ENCODE measurements at places on chromosomes 11 and 22. TPM values are rescaled to one million over a fixed set of nuclear protein-coding genes. Genes with fewer than 3 reads are reported as not detected.

DNA sequence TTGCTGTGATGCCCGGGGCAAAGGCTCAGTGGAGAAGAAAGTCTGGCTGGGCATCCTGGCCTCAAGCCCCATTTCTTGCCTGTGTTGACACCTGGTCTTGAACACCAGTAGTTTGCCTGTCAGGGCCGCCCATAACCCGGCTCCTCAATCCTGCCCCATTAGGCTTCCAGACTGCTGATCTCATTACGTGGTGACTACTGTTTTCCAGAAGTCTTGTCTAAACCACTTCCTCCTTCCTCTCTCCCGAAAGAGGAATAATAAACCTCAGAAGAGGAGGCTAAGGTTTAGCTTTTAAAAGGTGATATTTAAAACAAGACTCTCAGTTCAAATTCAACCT, 97.7 kb downstream of the CD44 start:
- no peaks in the 10 kb centered on the region for H3K27me3 ChIP-seq
- no peaks in the 10 kb centered on the region for H3K36me3 ChIP-seq
- no peak overlapping the region for H3K27ac ChIP-seq
- H3K4me1 ChIP-seq, result peaks cover 14% of the 10 kb centered on the region
- DNase-seq, result no peak

- H3K4me1 ChIP-seq, result peaks cover 28% of the 10 kb centered on the region
- no peak overlapping the region for H3K4me3 ChIP-seq
- peak; percentile 76 for DNase-seq
These were observed 97.3 kb upstream of the AKIP1 start for GRCh38 chr11:8813658-8814057.

GRCh38 chr11:41483956-41484355, 24.5 kb upstream of the LRRC4C start:
- H3K27me3 ChIP-seq, result no peaks in the 10 kb centered on the region
- no peaks in the 10 kb centered on the region for H3K36me3 ChIP-seq
- DNase-seq, result no peak
- no peak overlapping the region for H3K27ac ChIP-seq
- no peak overlapping the region for H3K4me3 ChIP-seq

DNA sequence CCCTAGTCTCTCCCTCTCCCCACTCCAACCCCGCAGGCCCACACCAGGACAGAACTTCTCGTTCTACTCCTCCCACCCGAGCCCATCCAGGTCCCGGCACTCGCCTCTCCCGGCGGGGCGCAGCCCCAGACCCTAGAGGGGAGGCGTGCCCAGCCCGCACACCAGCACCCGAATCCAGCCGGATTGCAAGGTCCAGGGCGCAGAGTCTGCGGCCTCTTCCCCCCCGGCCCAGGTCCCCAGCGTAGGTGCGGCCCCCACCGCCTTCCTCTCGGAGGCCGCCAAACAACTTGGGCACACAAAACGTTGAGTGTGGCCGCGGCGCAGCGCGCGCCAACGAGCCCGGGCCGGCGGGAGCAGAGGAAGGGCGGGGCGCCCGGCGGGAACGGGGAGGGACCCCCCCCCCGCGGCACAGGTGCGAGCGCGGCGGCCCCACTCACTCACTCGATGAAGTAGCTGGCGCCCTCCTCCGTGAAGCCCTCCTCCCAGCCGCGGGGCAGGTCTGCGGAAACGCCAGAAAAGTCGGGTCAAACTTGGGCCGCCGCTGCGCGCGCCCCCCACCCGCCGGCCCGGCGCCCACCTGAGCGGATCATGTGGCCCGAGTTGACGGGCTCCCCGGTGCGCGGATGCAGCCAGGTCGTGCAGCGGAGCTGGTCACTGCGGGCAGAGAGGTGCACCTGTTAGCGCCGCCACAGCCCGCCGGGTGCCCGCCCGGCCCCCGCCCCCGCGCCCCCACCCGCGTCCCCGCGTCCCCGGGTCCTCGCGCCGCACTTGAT, 480 bp downstream of the PLEKHA7 start:
- H3K36me3 ChIP-seq, result peaks cover 4% of the 10 kb centered on the region
- H3K4me1 ChIP-seq, result peaks cover 12% of the 10 kb centered on the region
- H3K27me3 ChIP-seq, result peaks cover 20% of the 10 kb centered on the region
- no peak overlapping the region for H3K27ac ChIP-seq
- peak; percentile 73 for DNase-seq
- H3K4me3 ChIP-seq, result peak overlapping the region; percentile 46

- no peak overlapping the region for H3K27ac ChIP-seq
- no peak overlapping the region for H3K4me3 ChIP-seq
- DNase-seq, result no peak
These were observed 26.3 kb downstream of the OPCML start for GRCh38 chr11:133506023-133506422.

DNA sequence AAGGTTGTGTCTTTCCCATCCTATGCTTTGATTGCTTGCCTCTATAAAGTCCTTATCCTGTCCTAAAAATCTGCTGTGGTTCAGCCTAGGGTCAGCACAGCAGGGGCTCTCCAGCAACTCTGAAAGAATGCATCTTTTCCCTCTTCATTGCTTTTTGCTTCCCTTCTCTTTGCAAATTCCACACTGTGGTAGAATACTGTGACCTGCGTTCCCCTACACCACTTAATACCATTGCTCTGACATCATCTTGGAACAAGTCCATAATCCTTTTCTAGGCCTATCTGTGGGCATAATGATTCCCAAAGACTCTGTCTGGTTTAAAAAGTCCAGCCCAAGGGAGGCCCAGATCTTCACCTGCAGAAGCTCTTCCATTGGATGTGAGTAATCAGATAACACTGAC, 177.7 kb downstream of the NAV2 start:
- peaks cover 26% of the 10 kb centered on the region for H3K36me3 ChIP-seq
- H3K27ac ChIP-seq, result no peak overlapping the region
- peak overlapping the region; percentile 2 for H3K4me3 ChIP-seq
- H3K4me1 ChIP-seq, result peaks cover 16% of the 10 kb centered on the region
- no peak for DNase-seq
- H3K27me3 ChIP-seq, result no peaks in the 10 kb centered on the region

GRCh38 chr11:57126766-57127400, 54.9 kb upstream of the LRRC55 start:
- H3K4me1 ChIP-seq, result peaks cover 20% of the 10 kb centered on the region
- DNase-seq, result no peak
- H3K27me3 ChIP-seq, result no peaks in the 10 kb centered on the region
- peak overlapping the region; percentile 3 for H3K4me3 ChIP-seq

- H3K36me3 ChIP-seq, result no peaks in the 10 kb centered on the region
- H3K27ac ChIP-seq, result no peak overlapping the region
- H3K27me3 ChIP-seq, result peaks cover 31% of the 10 kb centered on the region
- peak; percentile 66 for DNase-seq
These were observed 3.1 kb upstream of the PGGHG start for GRCh38 chr11:285894-286220.

GRCh38 chr22:20173772-20174171, 22.9 kb upstream of the CCDC188 start:
- H3K27me3 ChIP-seq, result no peaks in the 10 kb centered on the region
- peaks cover 13% of the 10 kb centered on the region for H3K4me1 ChIP-seq
- no peak for DNase-seq
- no peaks in the 10 kb centered on the region for H3K36me3 ChIP-seq
- H3K27ac ChIP-seq, result no peak overlapping the region

DNA sequence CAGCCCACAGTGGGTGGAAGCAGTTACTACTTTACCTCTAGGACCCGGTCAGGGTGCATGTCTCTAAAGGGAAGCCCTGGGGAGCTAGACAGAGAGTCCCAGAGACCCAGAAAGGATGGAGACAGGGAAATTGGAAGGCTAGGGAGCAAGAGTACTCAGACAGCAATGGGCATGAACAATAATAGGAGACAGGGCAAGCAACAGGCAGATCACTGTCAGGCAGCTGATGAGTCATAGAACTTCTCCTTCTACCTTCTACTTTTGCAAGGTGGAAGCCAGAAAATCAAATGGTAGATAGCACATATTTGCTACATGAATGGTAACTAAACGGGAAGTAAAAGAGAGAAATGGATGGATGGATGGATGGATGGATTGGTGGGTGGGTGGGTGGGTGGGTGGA, 19.6 kb downstream of the CD5 start:
- H3K27me3 ChIP-seq, result no peaks in the 10 kb centered on the region
- no peak for DNase-seq
- peaks cover 43% of the 10 kb centered on the region for H3K4me1 ChIP-seq
- no peak overlapping the region for H3K4me3 ChIP-seq
- no peaks in the 10 kb centered on the region for H3K36me3 ChIP-seq

DNA sequence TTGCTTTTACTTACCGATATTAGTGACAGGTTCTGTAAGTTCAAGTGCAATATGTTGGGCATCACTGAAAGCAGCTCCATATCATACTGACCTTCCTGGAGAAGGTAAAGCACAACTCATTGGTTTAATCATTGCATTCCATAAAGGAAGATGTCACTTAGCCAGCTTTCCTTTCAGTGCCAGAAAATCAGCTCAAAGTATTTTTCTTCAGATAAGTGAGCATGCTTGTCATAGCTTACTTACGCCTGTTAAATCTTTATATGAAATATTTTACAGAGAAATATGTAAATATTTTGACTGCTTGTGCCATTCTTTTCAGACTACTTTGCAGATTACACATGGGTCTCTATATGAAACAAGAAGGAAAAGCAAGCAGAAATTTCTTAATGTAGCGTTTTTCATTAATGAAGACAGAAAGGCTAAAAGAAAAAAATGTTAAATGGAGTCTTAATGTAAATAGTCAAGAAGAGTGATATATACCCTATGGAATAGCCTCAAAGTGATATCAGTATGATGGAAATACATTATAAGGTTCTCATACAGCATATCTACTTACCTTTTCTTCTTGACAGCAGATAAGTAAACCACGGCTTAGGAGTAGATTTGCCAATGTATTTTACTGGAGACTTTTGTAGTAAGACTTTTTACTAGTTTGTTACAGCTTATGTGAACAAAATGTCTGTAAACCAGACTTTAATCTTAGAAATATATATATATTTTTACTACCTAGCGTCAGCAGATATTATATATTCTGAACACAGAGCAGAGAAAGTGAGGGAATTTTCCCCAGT, 649.7 kb downstream of the METTL15 start:
- no peaks in the 10 kb centered on the region for H3K36me3 ChIP-seq
- peaks cover 8% of the 10 kb centered on the region for H3K4me1 ChIP-seq
- H3K4me3 ChIP-seq, result no peak overlapping the region
- H3K27me3 ChIP-seq, result no peaks in the 10 kb centered on the region

GRCh38 chr11:70265341-70265740, 5.1 kb upstream of the PPFIA1 start:
- no peaks in the 10 kb centered on the region for H3K4me1 ChIP-seq
- no peak overlapping the region for H3K4me3 ChIP-seq
- peaks cover 38% of the 10 kb centered on the region for H3K27me3 ChIP-seq
- DNase-seq, result no peak
- H3K36me3 ChIP-seq, result no peaks in the 10 kb centered on the region

- H3K27ac ChIP-seq, result no peak overlapping the region
- no peak for DNase-seq
- no peak overlapping the region for H3K4me3 ChIP-seq
- H3K27me3 ChIP-seq, result no peaks in the 10 kb centered on the region
- H3K36me3 ChIP-seq, result no peaks in the 10 kb centered on the region
These were observed 8.4 kb downstream of the MSANTD2 start for GRCh38 chr11:124791626-124792341.

DNA sequence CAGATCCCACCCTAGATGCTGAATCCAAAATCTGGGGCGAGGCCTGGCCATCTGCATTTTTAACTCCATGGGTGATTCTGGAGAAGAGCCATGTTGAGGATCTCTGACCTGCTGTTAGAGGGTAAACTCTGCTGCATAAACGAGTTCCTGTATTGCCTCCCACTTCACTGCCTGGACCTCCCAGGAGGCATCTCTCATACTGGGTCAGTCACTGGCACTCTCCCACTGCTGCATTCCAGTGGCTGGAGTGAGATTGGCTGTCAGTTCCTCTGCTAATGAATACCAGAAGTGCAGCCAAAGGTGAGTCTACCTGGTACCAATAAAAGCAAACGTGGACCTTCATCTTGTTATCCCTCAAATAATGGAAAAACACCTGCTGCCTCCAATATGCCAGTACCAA, 10.3 kb downstream of the POLDIP3 start:
- H3K4me3 ChIP-seq, result no peak overlapping the region
- H3K27ac ChIP-seq, result no peak overlapping the region
- DNase-seq, result no peak
- no peaks in the 10 kb centered on the region for H3K27me3 ChIP-seq
- H3K36me3 ChIP-seq, result peaks cover 29% of the 10 kb centered on the region

GRCh38 chr22:40044870-40045834, 50.4 kb downstream of the FAM83F start:
- peaks cover 16% of the 10 kb centered on the region for H3K27me3 ChIP-seq
- no peaks in the 10 kb centered on the region for H3K36me3 ChIP-seq
- H3K4me3 ChIP-seq, result peak overlapping the region; percentile 98
- peak overlapping the region; percentile 97 for H3K27ac ChIP-seq

- peaks cover 43% of the 10 kb centered on the region for H3K4me1 ChIP-seq
- no peak overlapping the region for H3K4me3 ChIP-seq
- no peak for DNase-seq
- H3K27me3 ChIP-seq, result peaks cover 3% of the 10 kb centered on the region
These were observed 123.4 kb downstream of the COMMD9 start for GRCh38 chr11:36165621-36166397.

GRCh38 chr11:117610045-117610444, 187.0 kb downstream of the DSCAML1 start:
- H3K4me1 ChIP-seq, result peaks cover 25% of the 10 kb centered on the region
- H3K4me3 ChIP-seq, result no peak overlapping the region
- peaks cover 48% of the 10 kb centered on the region for H3K27me3 ChIP-seq
- H3K36me3 ChIP-seq, result no peaks in the 10 kb centered on the region
- no peak overlapping the region for H3K27ac ChIP-seq

- DNase-seq, result no peak
- H3K36me3 ChIP-seq, result no peaks in the 10 kb centered on the region
- no peak overlapping the region for H3K4me3 ChIP-seq
- H3K4me1 ChIP-seq, result no peaks in the 10 kb centered on the region
These were observed 8.1 kb downstream of the OR8A1 start for GRCh38 chr11:124577716-124578427.

DNA sequence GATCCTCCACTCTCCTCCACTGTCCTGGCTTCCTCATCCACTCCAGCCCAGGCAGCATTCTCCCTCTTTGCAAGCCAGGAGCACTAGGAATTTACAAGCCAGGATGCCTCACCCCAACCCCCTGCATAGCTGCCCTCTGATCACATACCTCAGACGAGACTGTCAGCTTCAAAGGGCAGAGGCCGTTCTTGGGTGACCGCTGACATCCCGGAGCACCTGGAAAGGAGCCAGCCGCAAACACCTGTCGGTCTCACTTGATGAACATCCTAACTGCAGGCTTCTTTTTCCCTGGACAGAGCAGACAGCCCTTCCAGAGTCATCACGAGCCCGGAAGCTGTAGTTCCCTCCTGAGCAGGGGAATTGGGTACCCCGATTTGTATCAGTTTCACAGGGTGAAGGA, 451.3 kb upstream of the B3GAT1 start:
- no peak for DNase-seq
- peaks cover 4% of the 10 kb centered on the region for H3K4me1 ChIP-seq
- no peaks in the 10 kb centered on the region for H3K36me3 ChIP-seq
- peaks cover 25% of the 10 kb centered on the region for H3K27me3 ChIP-seq
- H3K27ac ChIP-seq, result no peak overlapping the region

GRAP2 gene
- 0.24 TPM for total RNA-seq

MAPK8IP2 gene
- 13.0 TPM for total RNA-seq

HORMAD2 gene
- total RNA-seq, result 0.43 TPM

OVOL1 gene
- 39.8 TPM for total RNA-seq

IFTAP gene
- total RNA-seq, result 33.1 TPM

NAALADL1 gene
- 4.3 TPM for total RNA-seq

MMP13 gene
- not detected for total RNA-seq

OR51I1 gene
- total RNA-seq, result not detected

CDC42EP1 gene
- total RNA-seq, result 30.4 TPM

A4GALT gene
- 20.2 TPM for total RNA-seq

Data from type B pancreatic cell (in vitro differentiated cells).